Activated CD8-positive, alpha-beta memory T cell treated with anti-CD3 and anti-CD28 coated beads for 24 hours (primary cell): ENCODE measurements at places on chromosomes 5 and 9.
A peak's percentile ranks its signal among the peaks of the same experiment; 100 is the strongest.

- no peak for DNase-seq
Observed at GRCh38 chr5:148125641-148126040, 42.7 kb upstream of the SPINK14 start.

DNA sequence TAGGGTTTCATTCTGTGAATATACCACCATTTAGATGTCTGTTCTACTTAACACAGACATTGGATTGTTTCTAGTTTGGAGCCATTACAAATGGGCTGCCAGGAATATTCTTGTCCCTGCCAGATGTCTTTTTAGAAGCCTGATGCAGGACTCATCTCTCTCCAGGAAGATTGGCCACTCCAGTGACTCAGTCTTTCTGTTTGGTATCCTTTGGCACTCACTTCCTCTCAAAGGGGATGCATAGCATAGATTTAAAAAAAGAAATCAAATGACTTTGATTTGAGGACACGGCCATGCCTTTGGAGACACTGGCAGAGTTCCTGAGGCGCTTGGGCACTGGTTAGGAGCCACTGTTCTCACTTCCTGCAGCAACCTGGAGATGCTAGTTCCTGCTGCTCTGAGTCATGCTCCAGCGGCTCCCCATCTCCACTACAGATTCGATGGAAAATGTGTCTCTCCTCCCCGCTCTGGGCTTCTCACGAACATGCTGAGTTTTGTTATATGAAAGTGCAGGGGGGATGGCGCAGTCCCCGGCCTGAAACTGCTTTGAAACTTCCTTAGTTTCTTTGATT is 3.5 kb upstream of the ZNF366 start:
- DNase-seq, result no peak

GRCh38 chr5:18483451-18483850 is 849.2 kb downstream of the TAF11L14 start:
- DNase-seq, result no peak

DNA sequence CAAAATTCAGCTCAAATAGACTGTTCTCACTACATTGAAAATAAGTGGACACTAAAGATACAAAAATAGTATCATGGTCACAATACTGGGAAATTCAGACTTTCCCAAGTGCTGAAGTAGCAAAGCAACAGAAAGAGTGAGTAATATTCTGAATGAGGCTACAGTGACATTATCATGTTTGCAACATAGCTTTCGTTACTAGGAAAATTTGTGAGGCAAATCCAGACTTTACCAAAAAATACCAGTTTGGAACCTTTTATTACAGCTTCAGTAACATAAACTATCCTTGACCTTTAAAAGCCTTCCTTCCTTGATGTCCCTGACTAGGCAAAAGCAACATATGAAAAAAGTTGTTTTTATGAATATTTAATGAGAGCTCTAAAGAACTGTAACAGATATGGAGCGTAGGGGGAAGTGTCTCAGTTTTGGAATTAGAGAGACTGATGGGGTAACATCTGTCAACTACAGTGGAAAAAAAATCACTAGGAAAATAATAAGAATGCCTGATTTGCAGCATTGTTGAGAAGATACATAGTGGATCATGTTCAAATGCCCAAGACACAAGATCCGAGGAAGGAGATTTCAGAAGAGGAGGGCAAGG is 312.9 kb downstream of the ADGRV1 start:
- DNase-seq, result no peak

GRCh38 chr5:123517476-123517875 is 5.5 kb downstream of the CSNK1G3 start:
- no peak for DNase-seq

DNA sequence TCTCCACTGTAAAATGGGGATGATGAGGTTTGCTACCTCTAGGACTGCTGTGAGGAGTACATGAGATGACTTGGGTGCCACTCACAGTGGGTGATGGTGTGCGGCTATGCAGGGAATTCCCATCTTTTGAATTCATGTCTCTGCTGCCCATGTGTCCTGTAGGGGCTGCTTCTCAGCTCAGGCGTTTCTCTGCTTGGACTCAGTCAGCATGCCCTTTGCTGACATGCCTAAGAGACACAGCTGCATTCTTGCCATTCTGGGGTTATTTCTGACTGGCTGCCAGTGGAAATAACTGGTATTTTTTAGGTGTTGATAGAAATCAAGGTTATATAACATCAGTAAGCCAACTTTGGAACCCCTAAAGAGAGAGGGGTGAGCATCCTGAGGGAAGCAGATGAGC is 24.3 kb upstream of the XPA start:
- DNase-seq, result no peak

- DNase-seq, result no peak
Observed at GRCh38 chr5:94849821-94850736, 231.6 kb downstream of the SLF1 start.

DNA sequence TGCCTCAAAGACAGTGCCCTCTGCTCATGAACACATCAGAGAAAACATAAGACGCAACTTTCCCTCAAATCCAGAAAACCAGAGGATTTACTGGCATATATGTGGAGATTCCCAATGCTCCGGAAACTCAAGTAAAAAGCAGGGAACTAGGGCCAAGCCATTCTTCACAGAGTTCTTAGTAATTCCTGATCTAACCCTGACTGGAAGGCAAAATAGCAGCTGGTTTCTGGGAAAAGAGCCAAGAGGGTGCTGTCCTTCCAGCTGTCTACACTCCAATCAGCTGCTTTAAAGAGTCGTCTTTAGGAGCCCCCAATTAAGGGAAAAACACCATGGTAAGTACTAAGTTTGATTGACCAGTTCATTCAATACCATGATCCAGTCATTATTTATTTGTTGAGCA is 49.6 kb downstream of the GNA14 start:
- DNase-seq, result no peak

DNA sequence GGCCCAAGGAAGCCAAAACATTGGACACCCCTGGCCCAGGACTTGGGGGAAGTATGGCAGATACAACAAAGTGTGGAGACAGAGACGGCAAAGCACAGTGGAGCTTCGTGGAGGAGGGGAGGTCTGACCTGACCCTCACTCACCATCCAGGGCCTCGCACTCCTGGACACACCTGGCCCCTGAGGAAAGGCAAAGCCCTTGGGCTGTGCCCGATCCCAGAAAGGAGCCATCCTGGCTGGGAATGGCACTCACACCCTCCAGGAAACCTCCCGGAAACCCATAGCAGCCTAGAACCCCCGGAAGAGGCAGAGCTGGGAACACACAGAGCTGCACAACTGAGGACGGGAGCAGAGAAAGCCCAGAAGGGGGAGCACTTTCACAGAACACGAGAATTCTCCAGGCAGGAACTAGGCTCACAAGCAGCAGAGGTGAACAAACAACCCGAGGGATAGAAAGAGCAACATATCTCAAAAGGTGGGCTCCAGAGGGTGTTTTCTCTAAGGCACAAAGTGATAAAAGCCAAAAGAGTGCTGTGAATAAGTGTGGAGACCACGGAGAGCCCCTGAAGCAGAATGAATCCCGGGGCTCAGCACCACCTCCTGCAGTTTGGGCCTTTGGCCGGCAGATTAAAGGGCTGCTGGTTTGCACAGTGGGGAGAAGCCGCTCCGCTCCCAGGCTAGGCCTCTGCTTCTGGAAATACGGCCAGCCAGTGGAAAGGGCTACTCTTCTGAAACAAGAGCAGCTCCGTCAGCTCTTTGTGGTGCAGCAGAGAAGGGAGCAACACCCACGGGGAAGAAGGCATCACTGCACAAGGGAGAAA is 108.2 kb downstream of the UBE2R2 start:
- no peak for DNase-seq

- DNase-seq, result no peak
Observed at GRCh38 chr5:125202871-125203438, 456.5 kb upstream of the ZNF608 start.

- DNase-seq, result no peak
Observed at GRCh38 chr9:98768344-98768743, 28.0 kb downstream of the ANKS6 start.

DNA sequence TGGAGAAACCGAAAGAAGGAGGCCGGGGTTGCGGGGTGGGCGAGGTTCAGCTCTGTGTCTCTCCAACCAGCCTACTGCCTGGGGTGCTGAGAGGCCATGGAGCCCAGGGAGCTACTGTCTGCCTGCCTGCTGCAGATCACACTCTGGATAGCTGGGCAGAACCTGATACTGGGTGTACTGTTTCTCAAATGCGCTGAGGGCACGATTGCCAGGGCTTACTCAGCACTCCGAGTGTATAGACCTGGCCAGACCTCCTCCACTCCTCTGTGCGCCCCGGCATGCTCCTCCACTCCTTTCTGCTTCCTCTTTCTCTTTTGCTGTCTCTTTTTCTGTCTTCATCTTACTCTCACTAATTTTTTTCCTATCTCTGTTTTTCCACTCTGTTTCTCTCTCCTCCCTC is 215.1 kb downstream of the PAPPA start:
- DNase-seq, result no peak

GRCh38 chr5:171419688-171420430 is 412 bp downstream of the FGF18 start:
- DNase-seq, result peak; percentile 70

- peak; percentile 85 for DNase-seq
Observed at GRCh38 chr9:120876842-120877240, at the start of gene PHF19. Gene PHF19 (minus strand): TSS chr9:120877188. CDS start chr9:120874741, 2,447 bp downstream.

DNA sequence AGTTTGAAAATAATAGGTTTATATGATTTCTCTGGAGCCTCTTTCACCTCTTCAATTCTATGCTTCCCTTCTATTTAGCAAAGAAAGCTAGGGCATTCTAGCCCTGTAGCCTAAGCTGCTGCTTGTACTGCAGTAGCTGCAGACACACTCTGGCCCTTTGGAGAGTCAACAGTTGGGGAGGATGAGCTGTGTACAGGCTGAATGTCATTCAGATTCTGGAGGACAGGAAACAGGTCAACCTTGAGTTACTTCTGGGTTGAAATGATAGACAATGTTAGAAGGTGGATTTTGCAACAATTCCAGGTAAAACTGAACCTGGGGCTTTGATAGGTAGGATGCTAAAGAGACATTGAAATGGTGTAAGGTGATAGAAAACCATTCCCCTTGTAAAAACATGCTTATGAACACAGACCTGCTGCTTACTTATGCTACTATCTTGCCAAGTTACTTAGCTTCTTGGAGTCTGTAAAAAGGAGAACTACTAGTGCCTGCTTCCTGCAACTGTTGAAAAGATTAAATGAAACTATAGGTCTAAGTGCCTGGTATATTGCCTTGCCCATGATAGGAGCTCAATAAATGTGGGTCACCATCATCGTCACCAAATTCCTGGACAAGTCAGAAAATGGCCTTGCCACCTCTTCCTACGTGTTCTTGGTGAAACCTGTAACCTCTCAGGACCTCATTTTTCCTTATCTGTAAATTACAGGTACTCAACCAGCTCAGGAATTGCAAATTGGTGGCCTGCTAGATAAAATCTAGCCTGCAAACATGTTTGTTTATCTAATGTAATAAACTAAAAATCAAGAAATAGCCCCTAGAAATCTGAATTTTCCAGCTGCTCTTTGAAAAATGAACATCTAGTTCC is 83.7 kb downstream of the GALNT10 start:
- DNase-seq, result no peak

- DNase-seq, result no peak
Observed at GRCh38 chr5:143796753-143797152, 15.2 kb upstream of the HMHB1 start.

DNA sequence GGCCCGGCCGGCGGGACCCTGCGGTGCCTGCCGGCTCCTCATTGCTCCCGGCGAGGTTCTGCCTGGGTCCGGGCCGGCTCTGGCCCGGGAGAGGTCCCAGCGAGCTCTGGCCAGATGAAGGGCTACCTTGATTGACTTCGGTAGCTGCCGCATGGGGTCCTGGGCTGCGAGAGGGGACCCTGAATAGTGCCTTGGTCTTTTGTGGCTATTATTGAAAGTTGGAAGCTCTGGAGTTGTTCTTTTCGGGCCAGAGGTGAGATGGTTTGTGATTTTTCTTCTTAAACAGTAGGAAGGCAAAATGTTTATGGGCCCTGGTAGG is 635 bp downstream of the NAA35 start:
- DNase-seq, result no peak

GRCh38 chr5:120479066-120479465 is 15.0 kb downstream of the PRR16 start:
- no peak for DNase-seq
